Activated CD4-positive, alpha-beta T cell treated with anti-CD3 and anti-CD28 coated beads for 36 hours (primary cell): ENCODE measurements at places on chromosomes 4 and X. TPM values are rescaled to one million over a fixed set of nuclear protein-coding genes. Genes with fewer than 3 reads are reported as not detected.

GRCh38 chr4:177860171-177860570 lies 417.9 kb upstream of the AGA start:
- DNase-seq, result no peak

- no peak for DNase-seq
Measured at GRCh38 chrX:151763711-151764110, 29.2 kb downstream of the CNGA2 start.

DNA sequence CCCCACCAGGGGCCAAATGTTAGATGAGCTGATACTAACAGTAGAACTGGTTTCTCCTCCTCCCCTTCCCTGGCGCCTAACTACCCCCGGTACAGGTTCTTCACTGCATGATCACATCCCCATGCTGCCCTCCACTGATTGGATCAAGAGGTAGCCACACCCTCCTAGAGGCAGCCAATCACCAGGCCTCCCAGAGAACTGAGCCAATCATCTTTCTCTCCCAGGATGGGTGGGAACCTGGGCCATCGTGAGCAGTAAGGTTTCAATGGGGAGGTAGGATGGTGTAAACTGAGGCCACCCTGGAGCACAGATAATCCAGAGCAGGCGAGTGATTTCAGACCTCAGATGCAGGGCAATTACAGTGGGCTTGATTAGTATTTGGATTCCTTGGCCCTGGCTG lies 64.2 kb downstream of the PPP2R2C start:
- DNase-seq, result no peak

DNA sequence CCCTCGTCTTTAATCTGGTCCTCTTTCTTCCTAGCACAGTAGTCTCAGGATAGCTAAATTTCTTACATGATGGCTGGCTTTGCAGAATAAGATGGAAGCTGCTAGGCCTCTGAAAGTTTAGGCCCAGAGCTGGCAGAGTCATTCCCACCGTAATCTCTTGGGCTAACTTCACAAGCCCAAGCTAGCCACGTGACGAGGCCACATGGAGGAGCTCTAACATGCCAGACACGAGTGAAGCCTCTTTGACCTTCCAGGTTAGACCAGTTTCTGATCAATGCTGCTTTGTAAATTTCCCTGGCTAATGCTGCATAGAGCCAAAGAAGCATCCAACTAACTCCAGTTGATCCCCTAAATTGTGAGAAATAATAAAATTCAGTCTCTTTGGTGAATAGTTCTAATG lies 9.5 kb upstream of the CENPE start:
- DNase-seq, result peak; percentile 9

GRCh38 chrX:72146527-72146926 lies 14.8 kb upstream of the RTL5 start:
- no peak for DNase-seq

GRCh38 chr4:1809754-1810502 lies 16.8 kb downstream of the FGFR3 start:
- peak; percentile 88 for DNase-seq

GRCh38 chr4:43253541-43253940 lies 361.0 kb downstream of the GRXCR1 start:
- no peak for DNase-seq

GRCh38 chr4:13498469-13498868 lies 14.3 kb upstream of the RAB28 start:
- no peak for DNase-seq

DNA sequence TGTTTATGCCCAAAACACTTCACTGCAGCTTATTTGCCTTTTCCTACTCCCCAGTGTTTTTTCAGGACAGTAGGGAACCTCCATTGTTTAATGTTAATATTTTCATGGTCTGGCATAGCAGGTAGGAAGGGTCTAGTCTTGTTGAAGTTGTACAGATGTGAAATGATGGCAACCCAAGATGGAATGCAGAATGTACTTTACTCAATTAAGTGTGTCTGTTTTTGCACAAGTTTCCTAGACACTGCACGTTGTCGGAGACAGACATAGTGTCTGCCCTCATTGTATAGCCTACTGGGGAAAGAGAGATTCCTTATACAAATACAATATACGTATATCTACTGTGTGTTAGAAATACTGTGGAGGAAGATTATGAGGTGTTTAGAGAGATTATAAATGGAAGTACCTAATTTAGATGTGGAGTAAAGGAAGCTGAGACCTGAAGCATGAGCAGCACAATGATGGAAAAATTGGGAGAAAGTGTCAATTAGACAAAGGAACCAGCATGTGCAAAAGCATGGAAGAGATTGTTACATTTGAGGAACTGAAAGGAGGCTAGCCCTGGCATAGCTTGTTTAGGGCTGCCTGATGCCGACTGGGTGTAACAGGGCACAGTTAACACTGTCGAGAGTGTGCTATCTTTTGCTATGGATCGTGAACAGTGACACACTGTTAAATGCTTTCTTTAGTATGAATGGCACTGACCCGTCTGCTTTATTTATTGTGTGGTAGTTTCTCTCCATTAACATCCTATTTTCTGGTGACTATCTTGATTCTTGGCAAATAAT lies 18.4 kb downstream of the CPEB2 start:
- no peak for DNase-seq

DNA sequence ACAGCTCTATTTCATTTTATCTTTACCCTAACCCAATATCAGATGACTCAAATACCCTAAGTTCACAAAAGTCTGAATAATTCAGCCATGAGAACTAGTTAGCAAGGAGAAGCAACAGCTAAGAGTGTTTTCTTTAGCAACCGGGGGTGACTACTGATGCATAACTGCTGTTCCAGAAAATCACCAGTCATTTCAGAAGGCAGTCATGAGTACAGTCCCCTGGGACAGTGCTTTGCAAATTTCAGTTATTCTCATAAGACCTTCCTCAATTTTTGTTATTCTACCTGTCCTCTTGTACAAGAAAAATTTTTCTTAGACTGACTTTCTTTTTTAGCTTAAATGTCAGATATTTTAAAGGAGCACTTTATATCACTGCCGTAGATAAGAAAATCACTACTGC lies 16.4 kb downstream of the BANK1 start:
- no peak for DNase-seq

DNA sequence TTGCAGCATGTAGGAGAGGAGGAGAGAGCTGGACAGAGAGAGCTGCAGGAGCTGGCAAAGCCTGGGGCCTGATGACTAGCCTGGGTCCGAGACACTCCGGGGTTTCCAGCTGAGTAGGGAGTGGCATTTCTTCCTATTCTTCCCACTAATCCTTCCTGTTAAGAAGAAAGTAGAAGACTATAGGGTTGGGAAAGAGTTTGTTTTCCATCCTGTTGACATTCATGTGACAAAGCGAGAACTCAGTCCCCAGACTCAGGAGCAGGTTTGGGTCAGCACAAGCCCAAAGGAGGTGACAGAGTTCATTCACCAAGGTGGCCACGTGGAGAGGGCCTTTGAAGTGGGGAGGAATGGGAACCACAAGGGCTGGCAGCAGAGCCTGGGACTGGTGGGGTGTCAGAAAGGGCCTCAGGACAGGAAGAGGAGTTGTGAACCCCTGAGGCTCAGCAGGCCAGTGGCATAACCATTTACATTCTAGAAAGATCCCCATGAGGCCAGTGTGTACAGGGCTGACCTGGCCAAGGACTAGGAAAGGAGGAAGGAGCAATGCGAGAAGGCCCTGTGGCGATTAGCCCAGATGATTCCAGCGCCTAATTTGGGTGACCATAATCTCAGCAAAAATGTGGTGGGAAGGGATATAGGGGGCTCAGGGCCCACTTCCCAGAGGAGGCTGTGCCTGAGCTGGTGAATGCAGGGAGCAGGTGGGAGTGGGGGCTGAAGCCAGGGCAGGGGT lies 3.3 kb upstream of the HAUS3 start:
- DNase-seq, result no peak

GRCh38 chrX:70508296-70508911 lies 63.8 kb downstream of the DLG3 start:
- DNase-seq, result peak; percentile 48

GRCh38 chr4:41963105-41963504 lies 18.5 kb upstream of the DCAF4L1 start:
- DNase-seq, result no peak

GRCh38 chr4:138686106-138686835 lies 329.3 kb upstream of the NOCT start:
- DNase-seq, result no peak

DNA sequence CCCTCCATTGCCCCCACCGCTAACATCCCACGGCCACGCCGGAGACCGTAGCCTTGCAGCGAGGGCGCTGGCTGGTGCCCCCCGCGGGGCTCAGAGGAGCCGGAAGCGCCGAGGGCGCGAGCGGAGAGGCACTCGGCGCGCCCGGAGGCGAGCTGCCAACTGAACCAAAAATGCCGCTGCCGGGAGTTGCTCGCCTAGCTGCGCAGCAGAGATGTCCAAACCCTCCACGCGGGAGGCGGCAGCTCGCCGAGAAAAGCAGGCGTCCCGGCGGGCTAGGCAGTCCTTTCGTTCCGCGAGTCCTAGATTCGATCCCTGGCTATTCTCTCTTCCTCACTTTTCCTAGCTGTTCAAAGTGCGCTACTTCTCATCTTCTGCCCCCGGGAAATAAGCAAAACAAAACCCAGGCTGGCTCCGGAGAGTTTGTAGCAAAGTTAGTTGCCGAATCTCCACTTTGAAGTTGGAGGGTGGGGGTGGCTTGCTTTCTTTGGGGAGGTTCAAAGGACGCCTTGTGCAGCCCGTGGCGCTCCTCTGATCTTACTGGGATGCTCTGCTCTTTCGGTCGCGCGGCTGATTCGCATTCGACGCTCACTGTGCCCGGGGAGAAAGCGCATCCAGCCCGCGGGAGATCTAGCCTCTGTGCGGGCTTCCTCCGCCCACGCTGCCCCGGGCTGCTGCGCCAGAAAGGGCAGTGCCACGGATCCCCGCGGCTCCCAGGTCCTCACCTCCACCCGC lies 723 bp downstream of the NKX6-1 start:
- DNase-seq, result peak; percentile 58

GRCh38 chr4:47913861-47914219 lies 543 bp downstream of the NFXL1 start:
- peak; percentile 65 for DNase-seq

DNA sequence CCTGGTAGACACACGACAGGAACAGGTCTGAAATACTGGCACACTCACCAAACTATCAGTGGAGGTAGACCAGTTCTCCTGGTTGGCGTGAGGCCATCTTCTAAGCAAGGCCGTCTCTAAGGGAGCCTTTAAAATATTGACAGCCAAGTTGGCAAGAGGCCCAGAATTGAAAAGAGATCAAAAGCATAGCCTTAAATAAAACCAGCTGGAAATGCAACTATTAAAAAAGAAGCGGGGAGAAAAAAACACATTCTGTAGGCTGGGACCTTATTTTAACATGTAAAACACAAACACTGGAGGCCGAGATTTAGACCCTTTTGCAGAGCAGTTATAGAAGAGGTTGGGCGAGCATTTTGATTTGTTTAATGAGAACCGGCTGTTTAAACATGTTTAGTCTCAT lies 233.0 kb upstream of the CLNK start:
- no peak for DNase-seq

DNA sequence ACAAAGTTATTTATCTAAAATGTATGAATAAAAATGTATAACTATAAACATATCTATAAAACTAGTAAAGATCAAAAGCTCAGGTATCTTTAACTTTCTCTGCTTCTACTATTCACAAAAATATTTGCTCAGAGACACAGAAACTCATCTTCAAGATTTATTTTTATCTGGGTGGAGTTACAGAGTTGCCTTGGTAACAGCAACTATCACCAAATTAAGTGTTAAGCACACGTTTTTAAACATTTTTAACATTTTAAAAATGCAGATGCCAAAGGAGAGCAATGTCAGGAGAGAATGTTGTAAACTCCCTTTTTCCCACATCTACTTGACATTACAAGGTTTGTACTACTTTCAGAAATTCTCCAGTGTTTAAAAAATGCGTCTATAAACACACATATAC lies 71.4 kb downstream of the SNCA start:
- DNase-seq, result no peak

GRCh38 chr4:15500701-15501100 lies 31.0 kb downstream of the CC2D2A start:
- DNase-seq, result no peak

GRCh38 chrX:139199933-139200332 lies 330.6 kb upstream of the F9 start:
- DNase-seq, result no peak

- no peak for DNase-seq
Measured at GRCh38 chr4:24468071-24468470, 116.3 kb downstream of the DHX15 start.

DNA sequence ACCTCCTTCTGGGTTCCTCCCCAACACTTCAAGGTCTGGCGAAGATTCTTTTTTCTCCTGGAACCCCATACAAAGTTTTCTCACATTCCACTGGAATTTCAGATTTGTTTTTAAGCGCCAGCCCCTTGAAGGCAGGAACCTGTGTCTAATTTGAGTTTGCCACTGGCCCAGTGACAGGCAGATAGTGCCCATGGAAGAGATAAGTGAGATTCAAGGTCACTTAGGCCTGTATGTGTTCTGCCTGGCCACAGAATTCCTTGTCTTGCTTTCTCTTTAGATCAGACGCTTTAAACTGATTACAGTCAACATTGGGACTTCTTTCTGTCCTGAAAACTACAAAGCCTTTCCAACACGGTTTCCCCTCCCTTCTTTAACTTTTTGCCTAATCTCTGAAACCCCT lies 11.2 kb downstream of the ATOH1 start:
- DNase-seq, result no peak

- DNase-seq, result peak; percentile 22
Measured at GRCh38 chr4:184417802-184418511, 56.4 kb downstream of the IRF2 start.

DNA sequence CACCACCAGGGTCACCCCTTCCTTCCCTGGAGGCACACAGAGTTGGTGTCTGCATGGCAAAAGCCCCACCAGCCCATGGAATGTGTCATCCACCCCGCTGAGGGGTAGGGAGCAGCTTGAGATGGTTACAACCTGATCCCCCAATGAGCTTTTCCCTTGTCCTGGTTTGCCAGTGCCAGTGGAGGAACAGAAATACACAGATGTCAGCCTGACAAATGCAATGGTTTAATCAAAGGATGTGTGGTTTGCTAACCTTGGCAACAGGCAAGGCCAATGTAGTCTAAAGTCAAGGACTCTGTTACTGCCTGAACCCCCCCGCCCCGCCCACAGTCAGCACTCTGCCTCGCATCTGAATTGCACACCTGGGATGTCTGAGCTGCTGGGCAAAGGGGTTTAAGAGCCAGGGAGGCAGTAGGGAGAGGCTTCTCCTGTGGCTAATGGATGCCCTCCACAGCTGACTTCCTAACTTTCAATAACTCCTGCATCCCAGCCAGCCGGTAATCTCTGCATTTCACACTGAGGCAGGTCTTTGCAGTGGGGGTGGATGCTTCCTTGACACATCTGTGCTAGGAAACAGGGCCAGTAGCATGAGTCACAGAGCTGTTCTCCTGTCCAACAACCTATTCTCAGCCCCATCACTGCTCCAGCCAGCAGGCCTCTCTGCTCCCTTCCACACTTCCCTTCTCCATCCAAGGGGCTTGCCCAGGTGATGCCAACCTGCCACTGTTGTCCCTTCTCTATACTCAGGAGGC lies 137.5 kb downstream of the AMMECR1 start:
- DNase-seq, result no peak

- DNase-seq, result no peak
Measured at GRCh38 chr4:27894951-27895350, 1034.3 kb downstream of the STIM2 start.

The GAGE1 gene
- total RNA-seq, result not detected

The RPA4 gene
- 0.30 TPM for total RNA-seq

The HEPH gene
- not detected for total RNA-seq

The ENPEP gene
- not detected for total RNA-seq

The KIT gene
- total RNA-seq, result not detected

The SPANXD gene
- not detected for total RNA-seq

The CENPE gene
- 54.0 TPM for total RNA-seq

The RNF128 gene
- total RNA-seq, result not detected

The GK gene
- 77.8 TPM for total RNA-seq

The PHKA1 gene
- 8.7 TPM for total RNA-seq

The RGN gene
- not detected for total RNA-seq

The HOPX gene
- 83.9 TPM for total RNA-seq

The C4orf36 gene
- not detected for total RNA-seq

The MXRA5 gene
- total RNA-seq, result not detected

The USP17L24 gene
- total RNA-seq, result not detected
